HEK293T (cell line): ENCODE measurements at places on chromosomes 12 and 14.

GRCh38 chr14:105283899-105284298 lies 16.9 kb downstream of the BRF1 start:
- no peak for DNase-seq

DNA sequence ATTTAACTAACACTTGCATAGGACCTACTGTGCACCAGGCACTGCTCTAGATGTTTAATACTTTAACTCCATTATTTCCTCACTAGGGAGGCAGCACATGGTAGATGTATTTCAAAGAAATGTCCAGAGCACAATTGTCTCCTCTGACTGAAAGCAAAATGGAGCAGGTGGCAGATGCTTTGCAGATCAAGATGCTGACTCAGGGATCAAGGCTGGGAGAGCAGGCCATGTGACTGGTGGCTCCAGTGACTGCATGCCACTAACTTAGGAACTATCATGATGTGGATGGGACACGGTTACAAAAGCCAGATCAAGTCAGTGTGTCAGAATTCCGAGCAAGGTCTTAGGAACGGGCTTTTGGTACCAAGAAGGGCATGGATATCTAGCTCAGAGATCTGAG lies 28.2 kb downstream of the SERPINA11 start:
- DNase-seq: no peak

DNA sequence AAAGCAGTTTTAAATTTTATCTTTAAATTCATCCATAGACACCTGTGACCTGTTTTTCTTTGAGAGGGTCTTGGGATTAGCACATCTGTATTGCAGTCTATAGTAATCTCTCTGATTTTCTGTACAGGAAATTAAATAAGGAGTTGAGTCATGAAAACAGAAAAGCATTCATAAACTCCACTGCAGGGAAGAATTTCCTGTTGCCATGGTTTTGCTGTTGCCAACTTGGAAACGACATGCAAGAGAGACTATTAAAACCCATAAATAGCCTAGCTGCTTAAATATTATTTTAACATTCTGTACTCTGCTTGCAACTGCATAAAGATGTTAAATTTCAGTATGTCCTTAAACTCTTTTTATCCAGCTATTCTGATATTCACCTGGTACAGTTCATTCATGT lies 281.0 kb upstream of the RGS6 start:
- DNase-seq: no peak

DNA sequence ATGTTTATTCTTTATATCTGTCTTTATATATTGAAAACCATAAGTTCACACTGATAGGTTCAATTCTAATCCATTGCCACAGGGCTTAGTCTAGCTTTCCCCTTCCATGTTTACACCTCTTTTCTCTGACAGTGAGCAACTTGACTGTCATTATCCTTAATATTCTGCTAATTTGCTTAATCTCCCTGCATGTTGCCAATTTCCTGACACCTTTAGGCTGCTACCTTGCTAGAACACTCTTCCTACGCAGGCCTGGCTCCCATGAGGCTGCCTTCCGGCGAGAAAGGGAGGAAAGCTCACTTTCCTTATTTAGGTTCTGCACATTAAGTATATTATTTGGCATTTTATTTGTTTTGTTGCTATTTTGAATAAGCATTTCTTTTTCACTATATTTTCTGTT lies 12.8 kb upstream of the FRS2 start:
- no peak for DNase-seq

GRCh38 chr14:75429562-75429961 lies 1.7 kb downstream of the JDP2 start:
- no peak for DNase-seq

DNA sequence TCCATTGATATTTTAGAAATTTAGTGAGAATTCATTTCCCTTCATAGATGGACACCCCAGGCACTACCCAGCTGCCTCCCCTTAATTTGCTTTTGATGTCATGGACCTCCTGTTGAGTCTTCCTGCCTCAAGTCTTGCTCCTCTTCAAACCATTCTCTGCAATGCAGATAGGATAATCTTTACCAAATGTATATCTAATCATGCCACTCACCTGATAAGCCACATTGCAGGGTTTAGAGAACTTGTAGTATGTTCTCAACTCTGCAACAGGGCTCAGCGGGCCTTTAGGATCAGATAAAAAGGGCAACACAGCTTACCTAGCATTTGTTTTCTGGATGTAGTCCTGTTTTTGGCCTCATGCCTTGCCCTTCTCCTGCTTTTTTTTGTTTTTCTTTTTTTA lies 234.5 kb downstream of the EMP1 start:
- DNase-seq: no peak

- no peak for DNase-seq
Observed at GRCh38 chr12:15555446-15555845, 233.1 kb downstream of the PTPRO start.

GRCh38 chr12:45234139-45234865 lies 18.4 kb downstream of the ANO6 start:
- DNase-seq: peak; percentile 26

- DNase-seq: peak; percentile 79
Observed at GRCh38 chr12:111298582-111299436, 70.1 kb downstream of the PHETA1 start.

DNA sequence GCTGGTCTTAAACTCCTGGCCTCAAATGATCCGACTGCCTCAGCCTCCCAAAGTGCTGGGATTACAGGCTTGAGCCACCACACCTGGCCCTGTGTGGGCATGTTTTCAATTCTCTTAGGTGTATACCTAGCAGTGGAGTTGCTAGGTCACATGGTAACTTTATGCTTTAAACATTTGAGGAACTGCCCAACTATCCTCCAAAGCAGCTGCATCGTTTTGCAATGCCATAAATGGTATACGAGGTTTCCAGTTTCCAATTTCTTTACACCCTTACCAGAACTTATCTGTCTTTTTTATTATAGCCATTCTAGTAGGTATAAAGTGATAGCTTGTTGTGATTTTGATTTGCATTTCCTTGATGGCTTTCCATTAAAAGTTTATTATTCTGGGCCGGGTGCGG lies 25.1 kb downstream of the RBMS2 start:
- no peak for DNase-seq

GRCh38 chr12:13559318-13559978 lies 362.9 kb downstream of the EMP1 start:
- no peak for DNase-seq

GRCh38 chr14:65588426-65589140 lies 176.1 kb downstream of the FUT8 start:
- DNase-seq: no peak

GRCh38 chr14:73027546-73027945 lies 640 bp upstream of the ZFYVE1 start:
- DNase-seq: no peak
